ENCODE measurements at places on chromosomes 11 and 22. TPM values are rescaled to one million over a fixed set of nuclear protein-coding genes. Genes with fewer than 3 reads are reported as not detected.

The RGL4 gene
- not detected for total RNA-seq

The DGCR6 gene
- 0.59 TPM for total RNA-seq

The HPS5 gene
- 39.8 TPM for total RNA-seq

The C11orf87 gene
- 4.3 TPM for total RNA-seq

The CHADL gene
- total RNA-seq: 1.2 TPM

The MYH9 gene
- 796 TPM for total RNA-seq

The IGSF9B gene
- total RNA-seq: 0.36 TPM

The SMTNL1 gene
- not detected for total RNA-seq

The TRPC6 gene
- under 0.01 TPM for total RNA-seq

The C11orf86 gene
- total RNA-seq: not detected

The TREH gene
- not detected for total RNA-seq

The SPON1 gene
- total RNA-seq: 0.72 TPM

The PRSS23 gene
- total RNA-seq: 826 TPM

The NXPE4 gene
- not detected for total RNA-seq

The LMO2 gene
- 2.1 TPM for total RNA-seq

The TMEM86A gene
- 4.1 TPM for total RNA-seq

The CHRNA10 gene
- 0.29 TPM for total RNA-seq

The KCNK4 gene
- 0.29 TPM for total RNA-seq

The MRGPRF gene
- 41.5 TPM for total RNA-seq

The BTBD10 gene
- 51.0 TPM for total RNA-seq

The C11orf16 gene
- total RNA-seq: not detected

The PHLDB1 gene
- 96.3 TPM for total RNA-seq

The PDGFB gene
- total RNA-seq: not detected

The YPEL1 gene
- 2.2 TPM for total RNA-seq

The OR5B21 gene
- total RNA-seq: not detected

The ACP2 gene
- 32.2 TPM for total RNA-seq

The NCR3LG1 gene
- total RNA-seq: 26.5 TPM

The PLEKHB1 gene
- 0.36 TPM for total RNA-seq

The MPZL2 gene
- total RNA-seq: not detected

The DCDC1 gene
- total RNA-seq: 1.1 TPM

The RTN4RL2 gene
- total RNA-seq: 0.29 TPM

The RIMBP3B gene
- total RNA-seq: 0.29 TPM

The OLFML1 gene
- total RNA-seq: 33.0 TPM

The CCND1 gene
- total RNA-seq: 237 TPM

The GPR83 gene
- not detected for total RNA-seq

The PRG3 gene
- not detected for total RNA-seq

The PGR gene
- total RNA-seq: 0.29 TPM

The OR52A1 gene
- total RNA-seq: not detected

The GAS2 gene
- total RNA-seq: 0.36 TPM

The MFNG gene
- total RNA-seq: 0.72 TPM

The TEX54 gene
- total RNA-seq: not detected

The WT1 gene
- under 0.01 TPM for total RNA-seq

The BTBD18 gene
- not detected for total RNA-seq

The EFEMP2 gene
- 94.8 TPM for total RNA-seq

The FOSL1 gene
- 13.0 TPM for total RNA-seq

The LDHAL6A gene
- not detected for total RNA-seq

The CLDN25 gene
- total RNA-seq: not detected

The BARX2 gene
- total RNA-seq: not detected

The UBQLN3 gene
- total RNA-seq: under 0.01 TPM

The GRAP2 gene
- not detected for total RNA-seq

The CAPN5 gene
- total RNA-seq: 8.5 TPM

The RIMBP3C gene
- 0.29 TPM for total RNA-seq

The MMP7 gene
- not detected for total RNA-seq

The SLC43A3 gene
- total RNA-seq: 61.0 TPM
